Mesenchymal stem cell (in vitro differentiated cells and primary cell): ENCODE measurements at places on chromosomes 4 and X.

- DNase-seq, result peak; percentile 31
Observed at GRCh38 chrX:139930916-139931645, 1.8 kb downstream of the ATP11C start.

GRCh38 chr4:6087669-6088341 is 69.6 kb upstream of the C4orf50 start:
- DNase-seq, result no peak

GRCh38 chr4:87089368-87089767 is 131.1 kb downstream of the KLHL8 start:
- DNase-seq, result no peak

GRCh38 chrX:22395372-22395771 is 122.7 kb downstream of the CBLL2 start:
- DNase-seq, result peak; percentile 56

DNA sequence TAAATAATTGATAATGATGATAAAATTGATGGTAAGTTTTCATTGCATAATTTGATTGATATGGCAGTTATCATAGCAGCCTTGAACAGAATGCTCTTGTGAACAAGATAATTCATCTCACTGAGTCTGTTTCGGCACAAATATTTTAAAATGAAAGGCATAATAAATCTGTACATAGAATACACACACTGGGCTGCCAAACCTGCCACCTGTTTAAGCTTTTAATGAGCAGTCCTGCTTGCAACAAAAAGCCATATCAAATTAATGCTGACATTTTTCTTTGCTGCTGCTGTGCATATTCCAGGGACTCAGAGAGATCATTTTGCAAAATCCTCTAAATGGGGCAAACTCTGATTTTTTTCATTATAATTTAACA is 201.1 kb downstream of the ARHGAP24 start:
- no peak for DNase-seq

DNA sequence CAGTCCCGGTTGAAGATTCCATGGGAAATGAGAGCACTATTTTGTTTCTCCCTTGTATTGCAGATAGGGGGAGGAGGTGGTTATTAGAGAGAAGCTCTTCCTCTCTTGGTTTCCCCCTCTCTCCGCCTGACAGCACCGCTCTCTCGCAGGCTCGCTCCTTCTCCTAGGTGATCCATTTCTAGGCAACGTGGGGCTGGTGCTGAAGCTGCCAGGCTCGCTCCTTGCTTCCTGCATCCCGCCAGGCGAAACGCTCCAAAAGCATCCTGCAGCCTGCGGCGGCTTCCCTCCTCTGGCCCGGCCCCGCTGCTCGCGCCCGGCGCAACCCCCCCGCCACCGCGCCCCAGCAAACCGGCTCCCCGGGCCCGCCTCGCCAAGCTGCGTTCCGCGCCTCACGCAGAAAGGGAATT is at the start of gene GRID2:
Gene GRID2 (plus strand): TSS at position 346 of the 407 bp plus-strand sequence.
- DNase-seq, result peak; percentile 0

- DNase-seq, result no peak
Observed at GRCh38 chr4:93996895-93997294, 168.3 kb downstream of the ATOH1 start.

DNA sequence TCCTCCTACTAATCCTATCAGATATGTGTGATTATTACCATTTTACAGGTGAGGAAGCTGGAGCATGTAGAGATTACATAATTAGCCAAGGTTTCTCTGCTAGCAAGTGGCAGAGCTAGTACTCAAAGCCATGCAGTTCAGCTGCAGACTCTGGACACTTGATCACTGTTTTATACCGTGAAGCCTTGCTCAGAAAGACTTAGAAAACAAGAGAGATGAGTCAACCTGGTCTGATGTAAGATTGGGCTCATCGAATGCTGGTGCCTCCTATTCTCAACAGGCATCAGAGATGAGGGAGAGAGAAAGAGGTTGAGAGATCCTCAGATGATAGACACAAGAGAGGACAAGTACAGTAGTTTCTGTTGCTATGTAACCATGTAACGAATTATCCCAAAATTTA is 19.0 kb upstream of the PDE5A start:
- DNase-seq, result peak; percentile 46

DNA sequence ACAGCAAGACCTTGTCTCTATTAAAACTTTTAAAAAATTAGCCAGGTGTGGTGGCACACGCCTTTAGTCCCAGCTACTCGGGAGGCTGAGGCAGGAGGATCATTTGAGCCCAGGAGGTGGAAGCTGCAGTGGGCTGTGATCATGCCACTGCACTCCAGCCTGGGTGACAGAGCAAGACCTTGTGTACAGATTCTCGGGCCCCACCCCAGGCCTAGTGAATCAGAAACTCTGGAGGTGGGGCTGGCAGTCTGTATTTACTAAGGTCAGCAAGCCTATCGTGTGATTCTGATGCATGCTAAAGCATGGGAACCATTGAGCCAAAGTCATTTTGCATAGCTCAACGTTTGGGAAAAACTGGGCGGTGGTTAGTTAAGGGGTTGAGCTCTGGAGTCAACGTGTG is 3.5 kb downstream of the S100G start:
- no peak for DNase-seq

DNA sequence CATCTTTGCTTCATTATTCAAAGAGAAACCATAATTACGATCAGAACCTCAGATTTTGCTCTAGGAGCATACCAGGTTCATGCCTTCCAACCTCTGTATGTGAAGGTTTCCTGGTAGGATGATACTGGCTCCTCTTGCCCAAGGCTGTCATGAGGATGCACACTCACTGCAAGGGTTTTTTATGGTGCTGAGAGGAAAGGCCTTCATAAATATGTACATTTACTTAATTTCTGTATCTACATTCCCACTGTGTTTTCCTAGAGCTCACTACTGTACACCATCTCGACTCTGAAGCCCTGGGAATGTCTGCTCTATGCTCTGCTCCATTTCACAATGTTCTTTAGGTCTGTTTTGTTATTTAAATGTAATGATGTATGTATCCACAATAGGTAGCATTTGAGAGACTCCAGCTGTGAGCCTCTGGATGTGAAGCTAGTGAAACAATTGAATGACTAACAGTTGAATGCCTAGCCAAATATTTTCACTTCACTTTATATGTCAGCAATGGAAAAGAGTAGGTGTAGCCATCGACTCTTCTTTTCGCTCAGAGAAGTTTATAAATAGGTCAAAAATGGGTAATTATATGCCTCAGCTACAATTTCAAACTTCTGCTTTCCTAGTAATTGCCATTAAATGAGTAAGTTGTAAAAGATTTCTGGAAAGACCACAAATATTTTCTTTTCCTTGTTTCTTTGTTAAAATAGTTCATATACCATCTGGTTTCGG is 228.0 kb downstream of the PALLD start:
- no peak for DNase-seq

DNA sequence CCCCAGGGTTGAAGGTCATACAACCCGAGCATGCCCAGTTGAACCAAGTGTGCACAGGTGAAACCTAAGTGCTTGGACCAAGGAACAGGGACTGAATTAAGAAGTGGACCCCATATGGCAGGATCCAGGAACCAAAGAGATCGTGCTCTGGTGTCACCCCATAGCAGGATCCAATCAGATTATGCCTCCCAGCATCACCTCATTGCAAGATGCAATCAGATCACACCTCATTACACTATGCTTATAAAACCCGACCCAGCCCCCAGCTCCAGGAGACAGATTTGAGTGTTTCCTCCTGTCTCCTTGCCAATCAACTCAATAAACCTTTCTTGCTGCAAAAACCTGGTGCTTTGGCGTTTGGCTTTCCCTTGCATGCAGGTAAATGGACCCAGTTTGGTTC is 37.6 kb downstream of the EFHC2 start:
- DNase-seq, result no peak

DNA sequence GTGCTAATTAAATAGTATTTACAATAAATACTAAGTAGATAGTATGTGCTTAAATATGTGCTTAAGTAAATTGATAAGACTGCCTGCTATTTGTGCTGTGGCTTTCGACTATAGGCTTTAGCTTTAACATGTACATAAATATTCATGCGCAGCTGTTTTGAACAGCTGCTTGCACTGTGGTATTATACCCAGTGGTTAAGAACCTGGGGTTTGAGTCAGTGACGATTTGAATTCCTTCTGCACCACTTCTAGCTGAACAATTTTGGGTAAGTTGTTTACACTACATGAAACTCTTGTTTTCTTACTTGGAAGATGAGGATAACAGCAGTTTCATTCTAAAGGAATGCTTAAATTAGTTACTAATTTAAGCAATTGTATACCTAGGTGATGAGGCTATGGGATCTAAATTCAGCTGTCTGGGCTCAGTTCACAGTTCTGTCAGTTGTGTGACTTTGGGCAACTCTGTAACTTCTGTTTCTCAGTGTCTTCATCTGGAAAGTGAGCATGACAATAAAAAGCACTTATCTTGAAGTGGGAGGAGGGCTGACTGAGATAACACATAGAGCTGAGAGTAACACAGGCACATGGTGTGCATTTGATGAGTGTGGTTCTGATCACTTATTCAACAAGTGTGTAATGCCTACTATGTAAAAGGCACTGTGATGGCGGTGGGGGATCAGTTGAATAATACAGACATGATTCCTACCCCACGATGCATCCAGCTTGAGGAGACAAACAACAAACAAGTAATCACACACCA is 37.0 kb downstream of the HPGDS start:
- peak; percentile 14 for DNase-seq

DNA sequence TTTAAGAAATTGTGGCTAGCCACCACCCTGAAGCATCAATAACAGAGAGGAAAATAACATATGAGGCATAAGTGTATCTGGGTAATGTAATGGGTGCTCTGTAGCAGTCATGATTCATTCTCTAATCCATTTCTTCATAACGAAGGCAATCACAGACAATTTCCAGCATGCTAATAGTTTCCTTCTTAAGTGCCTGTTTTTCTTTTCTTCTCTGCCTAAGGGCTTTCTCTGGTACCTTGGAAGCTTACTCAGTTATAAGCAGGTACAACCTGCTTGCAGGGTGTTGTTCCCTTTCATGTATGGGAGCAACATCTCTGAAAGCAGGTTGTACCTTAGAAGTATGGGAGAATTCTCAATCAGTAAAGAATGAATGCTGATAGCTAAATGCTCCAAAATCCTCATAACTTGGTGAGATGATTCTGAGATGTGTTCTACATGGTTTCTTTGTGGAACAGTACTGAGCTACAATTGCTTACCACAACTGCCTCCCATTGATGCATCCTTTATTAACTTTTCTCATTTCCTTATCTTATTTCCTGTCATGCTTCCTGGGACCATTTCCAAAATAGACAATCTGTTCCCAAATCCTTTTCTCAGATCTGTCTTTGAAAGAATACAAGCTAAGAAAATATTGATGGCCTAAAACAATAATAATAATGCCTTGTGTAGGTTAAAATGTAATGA is 247.6 kb downstream of the PAPSS1 start:
- no peak for DNase-seq

GRCh38 chr4:177740563-177740962 is 298.3 kb upstream of the AGA start:
- no peak for DNase-seq

GRCh38 chr4:5398056-5398455 is 310.3 kb downstream of the EVC2 start:
- no peak for DNase-seq

DNA sequence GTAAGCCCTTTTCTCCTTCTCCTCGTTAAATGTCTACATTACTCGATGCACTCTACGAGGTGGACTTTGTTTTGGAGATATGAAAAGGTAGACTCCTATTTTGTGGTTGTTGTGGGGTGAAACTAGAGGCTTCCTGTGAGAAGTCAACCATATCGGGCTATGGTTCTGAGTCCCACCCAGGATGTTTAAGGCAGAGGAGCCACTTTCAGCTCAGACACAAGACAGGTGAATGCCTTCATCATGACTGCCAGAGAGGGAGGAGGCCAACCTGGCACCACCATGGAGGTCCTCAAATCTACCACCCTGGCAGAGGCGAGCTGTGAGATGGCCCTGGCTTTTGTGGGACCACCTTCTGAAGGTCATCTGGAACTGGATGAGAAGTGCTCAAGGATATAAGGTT is 154.4 kb upstream of the KLF3 start:
- no peak for DNase-seq
